Cerebellum (tissue), 4 donors: ENCODE measurements at places on chromosomes 3 and 15.

DNA sequence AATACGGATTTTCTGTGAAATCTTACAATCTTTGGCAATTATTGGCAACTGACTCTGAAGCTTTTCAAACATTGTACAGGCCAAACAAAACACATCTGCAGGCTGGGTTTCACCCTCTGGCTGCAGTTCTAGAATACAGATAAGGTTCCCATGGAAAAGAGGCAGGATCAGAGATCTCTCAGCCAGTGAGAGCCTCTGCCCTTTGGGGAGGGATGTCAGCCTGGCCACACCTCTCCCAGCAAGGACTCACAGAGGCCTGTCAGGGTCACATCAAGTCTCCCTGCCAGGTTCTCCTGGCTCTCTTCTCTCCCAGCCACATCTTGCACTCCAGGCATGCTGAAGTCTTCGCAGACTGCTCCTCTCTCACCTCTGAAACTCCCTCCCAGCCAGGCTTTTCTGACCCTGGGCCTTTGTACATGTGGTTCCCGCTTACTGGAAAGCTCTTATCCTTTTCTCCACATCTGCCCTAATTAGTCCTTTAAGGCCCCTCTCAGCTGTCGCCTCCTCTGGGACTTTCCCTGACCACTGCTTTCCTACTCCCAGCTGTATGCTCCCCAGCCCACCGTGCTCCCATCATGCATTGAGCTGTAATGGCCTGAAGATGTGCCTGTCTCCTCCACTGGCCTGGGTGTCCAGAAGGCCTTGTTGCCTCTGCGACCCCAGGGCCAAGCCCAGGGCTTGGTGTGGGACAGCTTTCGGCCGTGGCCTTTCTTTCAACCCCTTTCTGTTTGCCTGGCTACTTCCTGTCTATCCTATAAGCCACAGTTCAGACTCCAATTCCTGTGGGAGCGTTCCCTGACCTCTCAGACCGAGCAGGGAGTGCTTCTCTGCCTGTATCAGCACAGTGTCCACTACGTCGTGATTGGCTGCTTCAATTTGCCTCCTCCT is 4.3 kb downstream of the RBP1 start:
- no peak for DNase-seq

DNA sequence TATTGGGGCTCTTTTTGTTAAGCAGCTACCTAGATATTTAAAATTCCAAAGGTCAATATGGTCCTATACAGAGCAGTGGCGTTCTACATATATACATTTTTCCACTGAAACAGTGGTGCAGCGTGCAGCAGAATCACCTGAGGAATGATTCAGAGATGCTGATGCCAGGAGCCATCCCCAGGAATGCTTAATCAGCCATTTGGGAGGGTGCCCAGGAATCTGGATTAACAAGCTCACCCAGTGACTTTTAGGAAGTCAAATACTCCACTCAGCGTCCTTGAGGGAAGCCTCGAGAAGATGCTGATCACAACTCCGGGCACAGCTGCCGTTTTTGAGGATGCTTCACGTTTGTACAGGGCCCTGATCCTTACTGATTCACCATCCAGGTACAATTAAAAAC is 82.6 kb upstream of the ARHGEF3 start:
- no peak for DNase-seq

DNA sequence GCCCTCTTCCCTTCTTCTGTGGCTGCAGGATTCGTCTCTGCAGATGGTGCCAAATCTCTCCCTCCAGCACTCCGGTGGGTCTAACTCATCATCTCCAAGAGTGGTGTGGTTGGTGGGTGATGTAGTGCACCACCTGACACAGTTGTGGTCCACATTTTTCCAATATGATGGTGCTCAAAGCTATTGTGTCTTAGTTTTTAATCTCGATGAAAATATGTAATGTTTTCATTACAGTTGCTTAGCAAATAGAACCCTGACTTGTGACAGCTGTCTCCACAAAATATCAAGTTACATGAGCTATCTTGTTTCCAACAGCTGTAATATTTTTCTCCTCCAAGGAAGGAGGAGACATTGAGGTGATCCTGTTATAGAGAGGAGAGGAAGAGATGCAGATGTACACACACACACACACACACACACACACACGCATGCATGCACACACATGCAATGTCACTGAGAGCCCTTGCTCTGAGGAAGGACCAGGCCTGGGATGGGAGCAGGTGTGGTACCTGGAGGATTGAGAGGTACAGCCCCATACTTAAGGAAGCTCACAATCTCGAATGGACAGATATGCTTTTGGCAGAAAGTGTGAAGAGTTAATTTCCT is 15.7 kb upstream of the ESYT3 start:
- DNase-seq: no peak

DNA sequence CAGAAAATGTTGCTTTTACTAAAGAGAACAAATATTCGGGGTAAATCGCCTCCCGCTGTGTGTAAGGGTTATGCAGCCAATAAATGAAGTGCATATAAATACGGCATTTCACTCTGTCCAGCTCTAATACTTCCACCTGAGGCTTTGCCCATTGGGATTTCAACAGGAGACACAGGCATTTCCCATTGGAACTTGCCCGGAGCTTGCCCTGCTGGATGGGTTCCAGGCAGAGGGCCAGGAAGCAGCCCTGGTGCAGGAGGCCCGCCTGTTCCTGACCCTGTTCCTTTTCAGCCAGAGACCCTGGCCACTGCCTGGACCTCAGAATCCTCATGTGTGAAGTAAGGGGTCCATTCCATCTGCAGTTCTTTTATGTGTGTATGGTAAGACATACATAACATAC is 17.4 kb upstream of the CEMIP start:
- DNase-seq: no peak

DNA sequence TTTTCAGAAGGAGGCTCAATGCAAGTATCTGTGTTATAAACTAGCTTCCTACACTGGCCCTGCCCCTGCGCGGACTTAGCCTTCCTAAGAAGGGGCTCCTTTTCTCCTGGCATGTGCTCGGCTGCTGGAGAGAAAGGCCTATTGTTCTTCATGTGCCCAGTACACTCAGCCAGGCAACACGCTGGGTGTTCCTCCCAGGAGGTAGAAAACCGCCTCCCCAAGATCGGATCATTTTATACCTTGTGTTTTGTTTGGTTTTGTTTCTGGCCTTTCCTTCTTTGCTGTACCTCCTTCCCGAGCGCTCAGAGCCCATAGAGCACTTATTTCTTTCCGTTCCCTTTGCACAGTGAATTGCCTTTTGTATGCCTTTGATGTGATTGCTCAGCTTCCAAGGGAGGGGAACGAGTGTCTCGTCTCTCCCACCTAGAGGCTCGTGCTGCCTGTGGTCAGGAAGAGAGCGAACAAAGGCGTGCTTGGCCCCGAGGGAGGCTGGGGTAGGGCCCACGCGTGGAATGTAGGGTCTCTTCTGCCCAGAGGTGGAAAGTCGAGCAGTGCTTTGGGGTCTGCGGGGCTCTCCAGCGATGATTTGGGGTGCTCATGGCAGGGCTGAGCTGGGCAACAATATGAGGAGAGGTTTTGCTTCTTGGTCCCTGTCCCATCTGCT is 30.0 kb downstream of the CCNL1 start:
- no peak for DNase-seq

- DNase-seq: no peak
Observed at GRCh38 chr3:101042996-101043686, 49.9 kb upstream of the ABI3BP start.

GRCh38 chr3:196214783-196215441 is 1.4 kb upstream of the SLC51A start:
- DNase-seq: no peak

DNA sequence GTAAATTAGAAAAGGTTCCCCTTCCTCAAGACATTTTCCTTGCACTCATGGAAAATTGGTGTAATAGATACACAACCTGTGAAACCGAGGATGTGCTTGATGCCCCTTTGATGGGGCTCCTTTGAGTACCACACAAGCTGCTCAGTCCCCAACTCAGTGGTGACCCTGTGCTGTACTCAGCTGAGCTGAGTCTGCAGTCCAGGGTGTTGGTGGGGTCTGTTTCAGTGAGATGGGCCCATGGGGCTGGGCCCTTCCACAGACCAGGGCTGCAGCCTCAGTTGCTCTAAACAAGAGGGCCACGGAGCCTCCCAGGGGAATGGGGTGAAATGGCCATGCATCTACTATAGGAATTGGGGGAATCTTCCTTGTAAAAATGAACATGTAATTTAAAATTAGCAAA is 39.3 kb downstream of the KY start:
- no peak for DNase-seq

GRCh38 chr15:69410248-69410874 is 3.8 kb upstream of the KIF23 start:
- DNase-seq: peak; percentile 77

DNA sequence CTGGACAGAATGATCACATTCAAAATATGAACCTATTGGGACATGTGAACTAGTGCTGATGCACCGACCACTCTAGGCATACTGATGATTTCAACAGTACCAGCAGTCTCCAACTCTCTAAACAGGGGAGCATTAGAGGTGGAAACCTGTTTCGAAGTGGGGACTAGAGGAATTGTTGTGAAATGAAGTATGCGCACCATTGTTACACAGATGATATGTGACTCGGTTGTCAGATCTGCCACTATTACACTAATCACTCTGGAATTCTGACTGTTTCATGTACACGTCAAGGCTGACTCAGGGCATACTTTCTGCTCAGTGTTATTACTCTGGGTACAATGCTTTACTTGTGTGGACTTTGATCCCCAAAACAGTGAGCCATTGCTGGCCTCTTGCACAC is 198.2 kb upstream of the UBE2E2 start:
- no peak for DNase-seq

DNA sequence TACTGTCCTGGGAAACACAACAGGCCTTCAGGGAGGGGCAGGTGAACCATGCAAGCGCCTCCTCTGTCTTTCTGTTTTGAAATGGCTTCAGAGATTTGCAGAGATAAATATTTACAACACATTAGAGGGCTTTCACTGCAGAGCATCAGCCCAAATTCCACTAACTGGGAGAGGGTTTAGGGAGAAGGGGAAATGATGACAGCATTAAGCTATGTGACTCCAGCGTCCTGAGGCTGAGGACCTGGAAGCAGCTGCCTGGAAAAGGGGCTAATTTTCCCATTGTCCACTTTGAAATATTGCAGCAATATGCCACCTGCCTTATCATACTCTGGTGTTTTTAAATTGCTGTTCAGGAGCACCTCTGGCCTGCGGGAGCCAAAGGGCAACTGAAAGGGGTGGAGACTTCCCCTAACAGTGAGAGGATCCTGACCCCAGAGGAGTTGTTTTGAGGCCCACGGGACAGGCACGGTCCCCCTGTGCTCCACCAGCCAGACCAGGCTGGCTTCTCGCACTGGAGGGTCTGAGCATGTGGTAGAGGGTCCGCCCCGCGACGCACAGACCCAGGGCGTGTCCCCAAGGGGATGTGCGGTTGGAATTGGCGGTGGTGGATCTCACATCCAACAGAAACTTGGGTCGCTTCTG is 110.6 kb downstream of the XXYLT1 start:
- DNase-seq: no peak

- peak; percentile 90 for DNase-seq
Observed at GRCh38 chr3:48435774-48436476, 4.0 kb downstream of the CCDC51 start.

DNA sequence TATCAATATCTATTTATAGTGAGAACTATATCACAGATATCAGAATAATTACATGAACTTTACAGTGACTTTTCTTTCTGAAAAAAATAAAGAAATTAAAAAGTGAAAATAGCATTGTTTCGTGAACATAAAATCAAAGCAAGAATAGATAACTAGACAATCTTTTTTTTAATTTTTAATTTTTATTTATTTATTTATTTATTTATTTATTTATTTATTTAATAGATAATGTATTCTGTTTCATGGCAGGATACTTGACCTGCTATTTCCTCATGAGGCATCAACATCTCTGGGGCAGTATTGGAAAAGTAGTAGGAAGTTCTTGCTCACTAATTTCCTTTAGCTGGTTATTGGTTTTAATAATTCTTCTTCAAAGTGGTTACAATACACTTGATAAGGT is 33.3 kb downstream of the SLITRK3 start:
- DNase-seq: no peak

GRCh38 chr3:46734773-46735172 is 17.1 kb upstream of the PRSS50 start:
- no peak for DNase-seq

GRCh38 chr3:152322756-152323155 is 54.0 kb downstream of the MBNL1 start:
- no peak for DNase-seq

DNA sequence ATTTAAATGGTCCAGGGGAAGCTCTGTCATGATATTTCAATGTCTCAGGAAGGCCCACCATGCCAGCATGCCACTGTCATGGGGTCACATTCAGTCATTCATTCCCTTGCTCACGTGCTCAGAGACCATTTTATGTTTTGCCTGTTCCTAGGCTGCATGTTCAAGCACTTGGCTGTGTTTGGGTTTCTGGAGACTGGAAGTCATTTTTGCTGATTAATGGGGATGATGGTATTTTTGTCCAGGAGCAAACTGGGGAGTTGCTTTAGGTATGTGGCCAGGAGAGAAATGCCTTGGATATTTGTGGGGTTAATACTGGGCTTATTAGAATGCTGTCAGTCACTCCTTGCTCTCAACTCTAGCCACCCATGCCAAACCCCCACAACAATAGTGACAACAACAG is 303.5 kb downstream of the PTPRG start:
- DNase-seq: no peak

DNA sequence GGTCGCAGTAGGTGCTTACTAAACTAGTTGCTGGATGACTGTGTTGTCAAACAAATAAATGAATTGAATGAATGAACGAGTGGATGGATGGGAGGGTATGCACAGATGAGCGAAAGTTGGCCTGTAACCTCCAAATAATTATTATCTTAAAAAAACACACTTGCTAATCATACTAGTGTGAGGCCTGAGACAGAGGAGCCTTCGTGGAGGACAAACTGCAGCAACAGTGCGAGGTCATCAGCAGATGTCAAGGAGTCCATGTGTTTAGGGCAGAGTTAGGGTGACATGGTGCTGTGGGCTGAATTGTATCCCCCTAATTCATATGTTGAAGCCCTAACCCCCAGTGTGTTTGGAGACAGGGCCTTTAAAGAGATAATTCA is 24.4 kb downstream of the CORO2B start:
- DNase-seq: no peak

- no peak for DNase-seq
Observed at GRCh38 chr3:50303013-50303815, at the start of gene HYAL1. TSS of gene HYAL1 (minus strand) at chr3:50303574. CDS start at chr3:50302956, 618 bp downstream.
